ENCODE measurements at places on chromosomes 7 and 10.

- DNase-seq = no peak
These were observed 338.9 kb upstream of the MBL2 start for GRCh38 chr10:53111529-53111928.

DNA sequence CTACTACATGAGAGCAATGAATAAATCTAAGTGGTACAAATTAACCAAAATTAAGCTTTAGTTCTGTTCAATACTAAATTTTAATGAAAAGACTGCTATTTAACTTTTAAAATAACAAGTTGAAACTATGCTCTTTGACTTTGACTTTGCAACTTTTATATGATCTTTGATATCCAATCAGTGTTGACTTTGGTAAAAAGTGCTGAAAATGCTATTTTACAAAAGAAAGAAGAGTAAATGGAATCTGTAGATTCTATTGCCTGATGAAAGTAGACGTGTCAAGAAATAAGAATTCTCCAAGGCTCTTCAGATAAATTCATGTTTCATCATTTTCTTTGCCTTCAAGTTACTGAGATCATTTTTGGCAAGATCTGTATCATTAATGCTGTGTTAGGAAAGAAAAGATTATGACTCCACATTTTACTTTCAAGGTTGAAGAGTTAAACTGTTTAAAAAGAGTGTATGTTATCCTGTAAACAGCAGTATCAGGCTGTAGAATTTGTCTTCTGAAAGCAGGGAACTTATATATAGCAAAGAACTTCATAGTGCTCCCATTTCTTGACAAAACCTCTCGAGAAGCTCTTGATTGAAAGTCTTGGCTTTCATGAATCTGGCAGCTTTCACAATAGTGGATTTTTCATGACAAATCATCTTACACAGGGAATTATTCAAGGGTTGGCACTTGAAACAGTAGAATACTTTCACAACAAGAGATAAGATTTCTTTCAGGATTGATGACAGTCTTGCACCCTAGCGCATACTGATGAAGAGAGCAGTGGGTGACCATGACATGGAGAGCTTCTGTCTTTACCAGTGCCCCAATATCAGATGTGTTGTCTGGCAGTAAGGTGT lies 72.1 kb downstream of the PTEN start:
- DNase-seq = no peak

DNA sequence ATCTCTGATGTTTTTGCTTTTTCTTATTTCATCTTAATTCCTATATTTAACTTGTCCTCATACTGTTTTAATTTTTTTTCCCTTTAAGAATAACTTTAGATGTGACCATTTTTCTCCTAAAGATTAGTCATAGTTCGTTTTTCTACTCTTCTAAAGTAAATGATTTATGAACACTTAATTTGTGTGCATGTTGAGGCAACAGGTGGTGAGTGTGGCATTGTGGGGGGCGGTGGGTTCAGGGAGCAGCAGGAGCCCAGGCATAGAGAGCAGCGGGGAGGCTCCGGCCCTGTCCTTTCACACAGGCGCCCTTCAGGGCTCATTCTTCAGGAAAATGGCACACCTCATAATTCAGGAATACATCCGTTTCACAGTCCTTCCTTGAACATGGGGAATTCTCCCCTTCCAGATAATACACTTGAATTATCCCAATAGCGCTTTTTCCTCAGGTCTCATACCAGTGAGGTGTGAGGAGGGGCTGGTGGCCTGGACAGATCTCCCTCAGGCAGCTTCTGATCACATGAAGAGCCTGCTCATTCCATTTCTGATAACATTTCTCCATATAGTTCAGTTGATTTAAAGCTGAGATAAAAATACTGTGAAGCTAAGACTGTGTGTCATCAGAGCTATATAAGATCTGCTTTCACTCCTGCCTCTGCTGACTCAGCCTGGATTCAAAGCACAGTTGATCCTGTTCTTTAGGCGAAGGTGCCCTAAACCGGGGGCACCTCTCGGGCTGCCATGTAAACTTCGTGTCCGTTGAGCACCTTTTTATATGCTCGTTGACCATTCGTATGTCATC lies 40.2 kb downstream of the CUL1 start:
- DNase-seq = no peak

DNA sequence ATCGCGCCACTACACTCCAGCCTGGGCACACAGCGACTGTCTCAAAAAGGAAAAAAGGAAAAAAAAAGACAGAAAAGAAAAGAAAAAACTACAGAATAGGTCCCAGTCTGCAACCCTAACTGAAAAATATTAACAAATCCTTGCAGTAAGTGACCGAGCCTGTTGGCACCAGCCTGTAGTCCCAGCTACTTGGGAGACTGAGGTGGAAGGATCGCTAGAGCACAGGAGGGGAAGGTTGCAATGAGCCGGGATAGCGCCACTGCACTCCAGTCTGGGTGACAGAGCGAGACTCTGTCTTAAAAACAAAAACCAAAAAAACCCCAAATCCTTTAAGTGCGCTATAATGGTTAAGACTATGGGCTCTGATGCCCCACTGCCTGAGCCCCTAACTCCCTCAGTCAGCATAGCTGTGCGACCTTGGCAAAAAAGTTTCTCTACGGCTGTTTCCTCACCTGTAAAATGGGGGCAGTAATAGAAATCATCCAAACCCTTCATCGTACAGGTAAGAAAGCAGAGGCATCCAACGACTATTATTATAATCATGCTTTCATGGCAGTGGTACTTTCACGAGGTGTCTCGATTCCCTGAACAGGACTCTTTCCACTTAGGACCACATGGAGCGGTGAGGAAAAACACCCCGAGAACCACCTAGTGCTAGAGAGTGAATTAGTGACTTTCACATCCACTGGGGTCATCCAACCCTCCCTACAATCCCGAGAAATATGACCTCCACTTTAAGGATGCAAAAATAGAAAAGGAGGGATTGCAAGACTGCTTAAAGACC lies 755 bp downstream of the TOMM7 start:
- DNase-seq = no peak

DNA sequence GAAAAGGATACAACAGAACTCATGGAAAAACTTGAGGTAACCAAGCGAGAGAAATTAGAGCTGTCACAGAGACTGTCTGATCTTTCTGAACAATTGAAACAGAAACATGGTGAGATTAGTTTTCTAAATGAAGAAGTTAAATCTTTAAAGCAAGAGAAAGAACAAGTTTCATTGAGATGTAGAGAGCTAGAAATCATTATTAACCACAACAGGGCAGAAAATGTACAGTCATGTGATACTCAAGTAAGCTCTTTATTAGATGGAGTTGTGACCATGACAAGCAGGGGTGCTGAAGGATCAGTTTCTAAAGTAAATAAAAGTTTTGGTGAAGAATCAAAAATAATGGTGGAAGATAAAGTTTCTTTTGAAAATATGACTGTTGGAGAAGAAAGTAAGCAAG lies 62.1 kb downstream of the AKAP9 start:
- DNase-seq = no peak

DNA sequence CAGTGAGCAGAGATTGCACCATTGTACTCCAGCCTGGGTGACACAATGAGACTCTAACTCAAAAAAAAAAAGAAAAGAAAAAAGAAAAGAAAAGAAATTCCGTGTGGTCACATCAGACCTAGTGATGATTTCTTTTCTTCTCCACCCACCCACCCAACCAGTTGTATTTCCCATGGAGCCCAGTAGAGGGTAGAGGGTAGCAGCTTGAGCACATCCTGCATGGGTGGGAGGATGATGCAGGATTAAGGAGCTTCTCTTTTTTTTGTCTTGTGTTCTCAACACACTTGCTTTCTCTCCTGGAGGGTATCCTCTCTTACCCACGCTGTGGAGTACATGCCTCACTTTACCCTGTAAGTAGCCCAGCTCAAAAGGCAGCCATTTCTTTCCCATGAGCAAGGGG lies 118.6 kb upstream of the CARD11 start:
- DNase-seq = no peak

DNA sequence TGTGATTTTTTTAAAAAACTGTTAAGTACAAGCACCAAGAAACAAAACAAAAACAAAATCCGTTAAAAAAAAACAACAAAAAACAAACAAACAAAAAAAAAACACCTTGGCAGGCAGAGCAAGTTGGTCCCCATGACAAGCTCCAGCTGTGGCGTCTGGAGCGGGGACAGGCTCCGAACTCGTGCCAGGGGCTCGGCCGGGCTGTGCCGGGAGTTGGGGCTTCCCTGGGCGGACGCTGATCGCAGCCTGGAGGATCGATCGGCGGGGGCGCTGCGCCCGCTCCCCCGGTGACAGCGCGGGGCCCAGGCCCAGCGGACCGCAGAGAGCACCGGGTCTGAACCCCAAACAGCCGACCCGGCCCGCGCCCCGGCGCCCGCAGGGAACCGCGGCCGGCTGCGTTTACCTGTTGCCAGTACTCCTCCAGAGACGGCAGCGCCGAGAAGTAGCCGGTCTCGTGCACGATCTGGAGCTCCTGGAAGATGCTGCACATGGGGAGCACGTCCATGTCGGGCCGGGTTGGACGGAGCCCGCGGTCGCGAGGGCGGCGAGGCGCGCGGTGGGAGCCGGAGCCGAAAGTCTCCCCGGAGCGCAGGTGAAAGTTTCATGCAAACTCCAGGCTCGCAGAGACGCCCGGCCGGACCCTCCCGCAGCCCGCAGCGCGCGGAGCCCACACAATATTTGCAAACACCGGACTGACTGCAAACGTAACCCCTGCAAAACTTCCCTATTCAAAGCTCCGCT lies at the start of gene KLF6:
TSS of gene KLF6 (minus strand) at position 700 of the 741 bp plus-strand sequence. CDS start at position 505, 195 bp downstream.
- DNase-seq = no peak

- DNase-seq = no peak
These were observed 473.0 kb downstream of the RPS24 start for GRCh38 chr10:78506614-78507013.

- DNase-seq = no peak
These were observed 51.3 kb upstream of the PRKAR1B start for GRCh38 chr7:778271-778967.

- DNase-seq = no peak
These were observed 9.2 kb downstream of the CPSF4 start for GRCh38 chr7:99447943-99448342.

- DNase-seq = no peak
These were observed 4.9 kb upstream of the PNLIP start for GRCh38 chr10:116540814-116541213.

DNA sequence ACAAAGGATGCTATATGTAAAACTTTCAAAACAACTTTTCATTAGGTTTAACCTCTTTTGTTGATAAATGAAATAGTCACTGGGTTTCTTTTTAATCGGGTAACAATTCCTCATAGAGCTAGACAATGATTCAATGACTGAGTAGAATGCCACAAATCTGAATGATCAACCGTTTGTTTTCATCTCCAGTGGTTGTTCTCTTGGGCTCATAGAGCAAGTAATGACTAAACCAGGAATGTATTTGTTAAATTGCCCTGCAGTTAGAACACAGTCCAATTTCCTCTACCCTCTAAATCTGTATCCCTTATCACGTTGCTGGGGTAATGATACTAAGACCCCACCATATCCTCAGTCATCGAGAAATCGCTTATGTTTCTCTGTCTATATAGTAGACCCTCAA lies 40.0 kb downstream of the CNNM1 start:
- no peak for DNase-seq

DNA sequence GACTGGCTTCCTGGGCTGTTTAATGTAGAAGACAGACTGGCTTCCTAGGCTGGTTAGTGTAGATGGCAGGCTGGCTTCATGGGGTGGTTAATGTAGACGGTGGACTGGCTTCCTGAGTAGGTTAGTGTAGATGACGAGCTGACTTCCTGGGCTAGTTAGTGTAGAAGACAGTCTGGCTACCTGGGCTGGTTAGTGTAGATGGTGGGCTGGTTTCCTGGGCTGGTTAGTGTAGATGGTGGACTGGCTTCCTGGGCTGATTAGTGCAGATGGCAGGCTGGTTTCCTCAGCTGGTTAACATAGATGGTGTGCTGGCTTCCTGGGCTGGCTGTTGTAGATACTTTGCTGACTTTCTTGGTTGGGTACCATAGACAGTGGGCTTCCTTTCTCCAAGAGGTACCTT lies 122.9 kb upstream of the PPP2R2D start:
- no peak for DNase-seq

GRCh38 chr7:33982425-33982786 lies 77.1 kb downstream of the BMPER start:
- DNase-seq = no peak

DNA sequence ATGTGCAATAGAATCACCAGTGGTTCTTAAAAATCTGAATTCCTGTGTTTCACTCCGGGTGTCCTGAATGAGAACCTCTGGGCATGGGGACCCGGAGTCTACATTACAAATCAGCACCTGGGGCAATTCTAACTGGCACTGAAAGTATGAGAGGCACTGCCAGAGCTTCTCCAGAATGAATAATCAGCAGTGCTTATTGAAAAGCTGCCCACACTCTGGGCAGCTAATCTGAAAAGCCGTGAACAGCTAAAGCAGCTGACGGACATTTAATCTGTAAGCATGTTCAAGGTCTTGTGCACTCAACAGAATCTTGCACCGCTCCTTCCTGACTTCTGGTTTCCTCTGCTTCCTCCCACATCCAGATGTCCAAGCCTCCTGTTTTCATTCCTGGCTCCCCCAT lies 113.3 kb upstream of the KIF5B start:
- DNase-seq = no peak

DNA sequence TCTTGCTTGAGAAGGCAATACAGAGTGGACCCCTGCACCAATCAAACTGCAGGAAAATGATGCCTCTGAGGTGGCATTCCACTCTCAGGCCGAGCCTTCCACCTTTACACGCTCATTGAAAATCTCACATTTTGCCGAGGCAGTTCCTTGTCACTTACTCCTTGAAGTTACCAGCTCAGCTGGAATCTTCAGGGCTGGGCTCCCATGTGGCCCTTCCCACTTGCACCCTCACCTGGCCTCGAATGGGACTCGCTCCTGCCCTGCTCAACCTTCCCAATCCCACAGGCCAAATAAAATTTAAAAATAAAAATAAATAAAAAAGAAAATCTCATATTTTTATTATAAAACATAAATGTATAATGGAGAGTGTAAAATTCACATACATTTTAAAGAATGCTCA lies 790.7 kb upstream of the COBL start:
- no peak for DNase-seq

GRCh38 chr7:123558289-123558874 lies 764 bp upstream of the NDUFA5 start:
- no peak for DNase-seq

DNA sequence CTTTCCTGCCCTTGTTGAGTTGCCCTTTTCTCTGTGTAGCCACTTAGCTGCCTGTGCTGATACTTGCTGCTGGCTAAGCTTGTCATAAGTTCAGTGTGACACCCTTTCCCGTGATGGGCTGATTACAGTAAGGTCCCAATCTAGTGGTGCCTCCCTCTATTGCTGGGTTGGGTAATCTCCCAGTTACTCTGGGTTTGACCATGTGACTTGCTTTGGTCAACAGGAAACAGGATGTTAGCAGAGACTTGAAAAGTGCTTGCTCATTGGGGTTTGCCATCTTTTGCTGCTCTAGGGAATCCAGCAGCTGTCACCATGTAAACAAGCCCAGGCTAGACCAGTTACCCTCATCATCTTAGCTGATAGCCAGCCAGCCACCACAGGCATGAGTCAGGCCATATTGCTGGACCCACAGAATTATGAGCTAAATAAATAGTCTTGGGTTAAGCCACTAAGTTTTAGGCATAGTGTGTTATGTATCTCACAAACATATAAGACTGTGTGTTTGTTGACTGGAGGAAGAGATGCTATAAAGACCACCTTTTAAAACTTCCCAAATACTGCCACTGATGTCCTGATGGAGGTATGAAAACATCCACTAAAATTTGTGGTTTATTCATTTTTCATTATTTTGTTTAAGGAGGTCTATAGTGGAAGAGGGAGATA lies 4.0 kb upstream of the LEP start:
- DNase-seq = peak; percentile 3

Data from stimulated activated CD8-positive, alpha-beta memory T cell treated with anti-CD3 and anti-CD28 coated beads, Interleukin-7, amount 100 ng/mL, for 4 hours (primary cell).